Left ventricle myocardium inferior (tissue), 1 donor: ENCODE measurements at places on chromosomes 11 and 22. TPM values are rescaled to one million over a fixed set of nuclear protein-coding genes. Genes with fewer than 3 reads are reported as not detected.

DNA sequence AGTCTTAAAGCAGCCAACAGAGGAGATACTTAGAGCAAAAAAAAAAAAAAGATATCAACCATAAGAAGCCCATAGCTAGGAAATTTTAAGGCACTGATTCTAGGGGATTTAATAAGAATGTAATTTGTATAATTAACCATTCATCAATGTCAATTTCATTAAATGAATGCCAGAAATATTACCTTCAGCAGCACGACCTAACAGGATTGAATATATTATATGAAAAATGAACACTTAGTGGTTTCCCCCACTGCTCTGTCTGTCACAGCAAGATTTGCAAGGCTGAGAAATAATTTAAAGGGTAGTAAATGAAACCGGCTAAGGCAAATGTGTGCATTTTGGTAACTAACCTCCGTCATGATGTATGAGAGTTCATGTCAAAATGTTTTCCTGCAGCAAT lies 319.9 kb downstream of the KIRREL3 start:
- no peak for DNase-seq

Gene SIRT3
- total RNA-seq, result 36.4 TPM

Gene NXF1
- 43.2 TPM for total RNA-seq

Gene CD44
- total RNA-seq, result 14.0 TPM

DNA sequence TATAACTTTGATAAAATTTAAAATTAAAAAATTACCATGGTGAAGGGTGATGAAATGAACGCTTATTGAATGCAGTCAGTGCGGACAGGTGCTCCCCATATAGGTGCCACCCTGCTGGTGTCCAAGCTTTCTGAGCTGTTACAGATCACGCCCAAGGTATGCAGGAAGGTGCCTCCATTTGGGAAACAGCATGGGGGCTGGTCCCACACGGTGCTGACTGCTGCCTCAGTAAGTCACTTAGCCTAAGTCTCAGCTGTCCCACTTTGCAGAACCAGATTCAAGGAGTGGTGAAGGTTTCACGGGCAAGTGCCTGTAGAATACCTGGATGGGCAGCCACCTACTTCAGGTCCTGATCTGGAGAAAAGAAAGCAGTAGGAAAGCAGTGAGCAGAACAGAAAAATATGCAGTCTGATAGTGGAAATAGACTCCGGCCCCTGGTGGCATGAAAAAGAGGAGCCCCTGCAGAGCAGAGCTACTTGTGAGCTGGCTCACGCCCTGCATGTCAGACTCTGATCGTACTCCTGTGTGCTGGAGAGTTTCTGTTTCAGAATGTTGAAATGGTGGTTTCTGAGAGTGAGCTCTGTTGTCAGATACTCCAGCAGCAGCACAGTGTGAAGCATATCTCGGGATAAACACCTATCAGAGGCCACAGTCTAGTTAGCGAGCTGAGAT lies 33.2 kb downstream of the ADORA2A start:
- DNase-seq, result no peak

- DNase-seq, result no peak
Measured at GRCh38 chr22:17257121-17258001, 38.1 kb upstream of the ADA2 start.

Gene RFPL1
- not detected for total RNA-seq

- DNase-seq, result no peak
Measured at GRCh38 chr11:5265832-5266231, 3.9 kb downstream of the HBE1 start.

GRCh38 chr11:77276271-77276670 lies 25.2 kb downstream of the GDPD4 start:
- DNase-seq, result no peak

Gene BUD13
- total RNA-seq, result 7.1 TPM

DNA sequence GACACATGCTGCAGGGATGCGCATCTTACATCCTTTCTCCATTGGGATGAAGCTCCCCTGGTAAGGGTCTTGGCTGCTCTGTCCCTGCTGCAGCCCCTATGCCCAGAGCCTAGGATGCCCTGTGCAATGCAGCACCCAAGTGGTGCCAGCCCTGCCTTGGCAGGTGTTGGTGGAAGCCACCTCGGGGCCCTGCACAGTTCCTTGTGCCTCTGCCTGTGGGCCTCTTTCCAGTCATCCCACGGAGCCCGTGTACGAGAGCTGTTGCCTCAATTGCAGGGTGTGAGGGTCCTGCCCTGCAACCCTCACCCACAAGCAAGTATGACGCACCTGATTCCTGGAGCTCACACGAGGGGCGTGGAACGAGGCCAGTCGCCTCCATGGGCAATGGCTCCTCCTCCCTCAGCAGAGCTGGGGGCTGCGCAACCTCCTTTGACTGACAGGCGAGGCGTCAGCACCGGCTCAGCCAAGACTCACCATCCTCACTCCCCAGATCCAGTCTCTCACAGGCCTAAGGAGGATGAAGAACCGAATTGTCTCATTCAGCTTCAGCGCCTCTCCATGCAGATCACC lies 719.6 kb downstream of the BRD1 start:
- DNase-seq, result no peak

GRCh38 chr11:59992425-59992824 lies 24.6 kb upstream of the OOSP4B start:
- DNase-seq, result no peak

- no peak for DNase-seq
Measured at GRCh38 chr11:111672949-111673348, 70.7 kb downstream of the SIK2 start.

Gene LRRC74B
- not detected for total RNA-seq

Gene OTUB1
- total RNA-seq, result 57.0 TPM

DNA sequence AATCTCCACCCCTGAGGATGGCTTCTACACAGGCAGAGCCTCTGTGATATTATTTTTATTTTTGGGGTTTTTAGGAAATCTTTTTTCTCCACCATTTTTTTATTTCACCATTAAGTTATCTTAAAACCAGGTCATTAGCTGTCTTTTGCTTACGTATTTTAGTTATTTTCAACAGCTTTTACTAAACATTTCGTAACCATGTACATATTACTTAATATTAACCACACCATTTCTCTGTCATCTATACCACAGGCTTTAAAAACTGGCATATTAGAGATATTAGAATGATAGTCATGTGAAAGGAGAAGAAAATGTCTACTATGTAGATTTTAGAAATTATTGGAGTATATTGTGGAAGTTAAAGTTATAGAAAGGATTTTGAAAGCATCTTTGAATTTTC lies 37.4 kb downstream of the YAP1 start:
- no peak for DNase-seq

- no peak for DNase-seq
Measured at GRCh38 chr11:104799251-104799650, 99.0 kb downstream of the CASP12 start.

- DNase-seq, result no peak
Measured at GRCh38 chr11:114256176-114256966, 39.8 kb upstream of the NNMT start.

GRCh38 chr11:125053167-125053566 lies 9.9 kb upstream of the SLC37A2 start:
- DNase-seq, result no peak

DNA sequence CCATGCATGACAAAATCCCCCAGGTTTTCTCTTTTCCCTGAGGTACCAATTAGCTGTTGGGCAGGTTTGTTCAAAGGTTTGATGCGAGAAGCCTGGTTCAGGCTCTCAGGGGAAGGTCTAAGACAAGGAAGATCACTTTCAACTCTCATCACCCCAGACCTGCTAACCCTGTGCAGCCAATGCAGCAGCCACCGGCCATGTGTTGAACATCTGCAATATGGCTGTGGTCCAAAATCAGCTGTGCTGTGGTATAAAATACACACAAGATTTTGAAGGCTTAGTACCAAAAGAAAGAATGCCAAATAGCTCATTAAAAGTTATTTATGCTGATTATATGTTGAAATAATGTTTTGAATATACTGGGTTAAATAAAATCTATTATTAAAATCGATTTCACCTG lies 58.5 kb downstream of the SMCO4 start:
- DNase-seq, result no peak

DNA sequence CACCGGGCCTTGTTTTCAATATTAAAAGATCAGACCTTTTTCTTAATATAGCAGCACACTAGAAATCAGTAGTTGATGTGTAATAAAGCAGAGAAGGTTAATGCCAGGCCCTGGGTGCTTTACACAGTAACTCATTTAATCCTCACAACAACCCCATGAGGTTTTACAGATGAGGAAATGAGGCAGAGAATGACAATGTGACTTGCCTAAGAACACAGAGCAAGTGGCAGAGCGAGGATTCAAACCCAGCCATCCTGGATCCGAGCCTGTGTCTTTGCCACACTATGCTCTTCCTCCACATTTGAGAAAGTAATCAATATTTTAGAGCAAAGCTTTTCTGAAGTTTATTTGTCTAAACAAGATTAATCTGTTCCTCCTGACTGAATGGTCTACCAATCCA lies 7.2 kb downstream of the JAML start:
- DNase-seq, result no peak

DNA sequence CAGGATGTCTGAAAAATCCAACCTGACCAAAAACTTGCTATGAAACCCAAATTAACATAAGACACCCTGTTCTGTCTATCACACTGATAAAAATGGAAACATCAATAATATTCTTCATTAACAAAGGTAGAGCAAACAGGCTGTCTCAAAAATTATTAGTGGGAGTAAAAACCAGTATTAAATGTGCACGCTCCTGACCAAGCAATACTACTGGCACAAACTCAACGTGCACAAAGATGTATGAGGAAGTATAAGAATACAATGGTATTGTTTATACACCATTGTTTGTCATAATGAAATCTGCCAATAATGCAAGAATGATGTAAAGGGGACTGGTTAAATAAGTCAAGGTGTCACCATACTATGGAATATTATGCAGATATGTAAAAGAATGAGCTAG lies 288.5 kb downstream of the MN1 start:
- no peak for DNase-seq

- peak; percentile 63 for DNase-seq
Measured at GRCh38 chr11:71139516-71140205, 112.7 kb downstream of the SHANK2 start.

GRCh38 chr11:66335531-66336233 lies 552 bp downstream of the RIN1 start:
- no peak for DNase-seq

Gene NEFH
- total RNA-seq, result 0.16 TPM

GRCh38 chr11:22860241-22860640 lies at the start of gene CCDC179:
TSS of gene CCDC179 (minus strand) at chr11:22860474. CDS start at chr11:22860421, 53 bp downstream.
- no peak for DNase-seq

Gene CNGA4
- not detected for total RNA-seq

GRCh38 chr11:35006389-35007128 lies 90.1 kb downstream of the PDHX start:
- DNase-seq, result no peak

Gene BAIAP2L2
- total RNA-seq, result 0.16 TPM

- DNase-seq, result no peak
Measured at GRCh38 chr11:60984149-60984548, 12.7 kb downstream of the CD6 start.

Gene DRICH1
- total RNA-seq, result not detected

GRCh38 chr22:27476729-27477128 lies 324.8 kb downstream of the MN1 start:
- DNase-seq, result no peak

Gene SLC17A6
- not detected for total RNA-seq

DNA sequence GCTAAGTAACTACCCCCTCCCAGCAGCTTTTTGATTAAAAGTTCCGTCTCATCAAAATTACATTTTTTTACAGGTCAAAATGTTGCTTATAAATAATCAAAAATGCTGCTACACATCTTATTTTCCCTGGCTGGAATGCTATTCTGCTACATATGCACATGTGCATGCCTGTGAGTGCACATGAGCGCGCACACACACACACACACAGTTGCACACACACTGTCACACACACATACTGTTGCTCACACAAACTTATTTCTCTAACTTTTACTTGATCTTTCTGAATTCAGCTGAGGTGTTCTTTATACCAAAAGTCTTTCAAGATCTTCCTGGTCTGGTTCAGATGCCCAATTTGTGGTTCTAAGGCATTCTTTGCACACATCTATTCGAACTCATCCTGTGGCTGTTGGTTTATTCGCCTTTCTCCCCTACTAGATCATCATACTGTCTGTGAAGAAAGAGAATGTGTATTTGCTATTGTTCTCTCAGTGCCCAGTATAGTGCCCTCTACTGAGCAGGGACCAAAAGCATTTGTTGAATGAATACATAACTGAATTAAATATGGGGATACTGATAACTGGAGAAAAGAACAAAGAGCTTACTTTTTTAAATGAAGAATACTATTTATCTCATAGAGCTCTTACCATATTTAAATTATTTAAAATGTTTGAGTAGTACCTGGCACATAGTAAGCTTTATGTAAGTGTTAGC lies 68.1 kb upstream of the CCDC179 start:
- no peak for DNase-seq

Gene LDLRAD3
- total RNA-seq, result 1.0 TPM

DNA sequence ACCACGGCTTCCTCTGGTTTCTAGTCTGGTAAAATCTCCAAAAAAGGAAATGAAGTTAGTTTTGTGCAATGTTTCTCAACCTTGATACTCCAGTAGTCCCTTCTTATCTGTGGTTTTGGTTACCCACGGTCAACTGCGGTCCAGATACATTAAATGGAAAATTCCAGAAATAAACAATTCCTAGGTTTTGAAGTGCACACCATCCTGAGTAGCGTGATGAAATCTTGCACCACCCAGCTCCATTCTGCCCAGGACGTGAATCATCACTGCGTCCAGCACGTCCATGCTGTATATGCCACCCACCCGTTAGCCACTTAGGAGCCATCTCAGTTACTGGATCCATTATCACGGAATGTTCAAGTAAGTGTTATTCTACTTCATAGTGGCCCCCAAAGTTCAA lies 117.0 kb downstream of the FBXO7 start:
- no peak for DNase-seq

- DNase-seq, result no peak
Measured at GRCh38 chr22:44752285-44753188, at the start of gene ARHGAP8. TSS of gene ARHGAP8 (plus strand) at chr22:44752575. CDS start at chr22:44786528, 33,953 bp downstream.

DNA sequence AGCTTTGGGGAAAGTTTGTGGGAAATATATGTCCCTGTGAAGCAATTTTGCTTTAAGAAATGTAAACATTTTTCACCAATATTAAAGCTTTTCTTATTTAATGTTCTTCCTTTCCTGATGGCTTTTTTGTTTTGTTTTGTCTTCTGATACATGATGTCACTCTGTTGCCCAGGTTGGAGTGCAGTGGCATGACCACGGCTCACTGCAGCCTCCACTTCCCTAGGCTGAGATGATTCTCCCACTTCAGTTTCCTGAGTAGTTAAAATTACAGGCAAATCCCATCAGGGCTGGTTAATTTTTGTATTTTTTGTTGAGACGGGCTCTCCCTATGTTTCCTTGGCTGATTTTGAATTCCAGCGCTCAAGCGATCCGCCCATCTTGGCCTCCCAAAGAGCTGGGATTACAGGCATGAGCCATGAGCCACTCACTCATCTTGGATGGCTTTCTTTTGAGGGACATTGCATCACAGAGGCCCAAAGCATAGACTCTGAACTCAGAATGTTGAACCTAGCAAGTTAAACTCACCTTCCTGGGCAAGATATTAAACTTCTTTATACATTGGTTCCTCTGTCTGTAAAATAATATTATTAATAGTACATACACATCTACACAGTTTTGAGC lies 651 bp upstream of the CARD16 start:
- DNase-seq, result no peak

DNA sequence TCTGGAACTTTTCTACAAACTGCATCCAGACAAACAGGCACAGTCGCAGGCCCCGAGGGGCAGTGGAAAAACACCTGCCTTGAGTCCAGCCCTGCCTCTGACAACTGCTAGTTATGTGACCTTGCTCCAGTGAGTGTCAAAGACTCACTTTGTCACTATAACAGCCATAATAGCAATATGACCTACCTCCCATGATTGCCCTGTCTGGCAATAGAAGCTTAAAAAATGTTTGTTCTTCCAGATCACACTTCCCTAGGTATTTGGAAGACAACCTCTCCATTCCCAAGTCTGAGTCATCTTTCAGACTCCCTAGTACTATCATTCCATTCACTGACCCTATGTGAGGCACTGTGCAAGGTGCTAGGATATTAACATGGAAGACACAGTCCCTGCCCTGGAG lies 74.5 kb downstream of the RPL27A start:
- no peak for DNase-seq

Gene FLRT1
- total RNA-seq, result 0.44 TPM
